HT1080 (cell line): ENCODE measurements at places on chromosomes 3 and 15. TPM values are rescaled to one million over a fixed set of nuclear protein-coding genes. Genes with fewer than 3 reads are reported as not detected.

The ARF4 gene
- 169 and 206 TPM in 2 replicates for total RNA-seq

The GREM1 gene
- not detected in 2 replicates for total RNA-seq

The DNASE1L3 gene
- not detected in 2 replicates for total RNA-seq

The GUCA1C gene
- not detected in 2 replicates for total RNA-seq

GRCh38 chr15:73273181-73274002 lies 95.4 kb downstream of the HCN4 start:
- peak; percentile 52 for DNase-seq

GRCh38 chr15:100175406-100176114 lies 166.2 kb downstream of the ADAMTS17 start:
- DNase-seq = no peak

GRCh38 chr3:126081618-126082361 lies 2.1 kb downstream of the SLC41A3 start:
- DNase-seq = peak; percentile 92

- no peak for DNase-seq
Measured at GRCh38 chr3:152339881-152340505, 71.3 kb downstream of the MBNL1 start.

DNA sequence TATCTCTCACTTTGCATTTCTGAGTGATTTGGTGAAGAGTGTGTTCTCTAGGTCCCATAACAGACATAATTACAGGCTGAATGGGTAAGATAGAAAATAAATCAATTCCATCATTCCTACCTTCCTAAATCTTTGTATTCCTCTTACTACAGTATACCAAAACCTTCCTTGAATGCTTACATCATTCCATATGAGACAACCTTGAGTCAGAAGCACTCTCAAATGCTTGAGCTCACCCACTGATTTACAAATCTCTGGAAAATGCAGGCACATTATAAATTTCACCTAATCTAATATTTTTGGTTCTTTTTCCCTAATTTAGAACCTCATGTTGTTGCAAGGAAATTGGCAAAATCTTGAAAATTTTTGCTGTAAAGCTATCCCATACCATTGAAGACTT lies 239.1 kb downstream of the CBLB start:
- DNase-seq = no peak

- DNase-seq = peak; percentile 87
Measured at GRCh38 chr3:151226088-151226563, 23.1 kb upstream of the GPR171 start.

GRCh38 chr3:134697830-134698689 lies 47.2 kb upstream of the KY start:
- DNase-seq = no peak

- no peak for DNase-seq
Measured at GRCh38 chr3:71726146-71726545, 944 bp upstream of the EIF4E3 start.

DNA sequence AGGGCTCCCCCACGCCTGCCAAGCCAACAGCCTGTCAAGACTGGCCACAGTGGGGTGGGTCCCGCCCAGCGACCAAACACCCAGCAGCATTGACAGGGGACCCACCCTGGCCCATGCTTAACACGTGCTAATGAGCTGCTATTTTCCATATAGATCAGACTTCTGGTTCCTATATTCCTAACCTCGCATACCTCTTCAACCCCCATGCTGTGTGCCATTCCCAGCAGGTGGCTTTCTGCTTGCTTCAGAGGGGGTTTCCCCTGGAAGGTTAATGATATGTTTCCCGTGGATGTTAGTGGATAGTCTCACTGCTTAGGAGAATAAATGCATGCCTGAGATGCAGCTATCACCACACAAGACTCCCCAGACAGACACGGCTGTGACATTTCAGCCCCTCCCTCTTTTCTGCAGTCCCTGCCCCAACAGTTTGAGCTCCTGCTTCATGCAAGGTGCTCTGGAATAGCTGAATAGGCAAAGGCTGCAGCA lies 37.9 kb upstream of the MGLL start:
- DNase-seq = no peak

- DNase-seq = no peak
Measured at GRCh38 chr15:38706956-38707355, 142.3 kb upstream of the RASGRP1 start.

- no peak for DNase-seq
Measured at GRCh38 chr3:108189440-108189839, 32.8 kb downstream of the IFT57 start.

GRCh38 chr3:78986416-78987101 lies 781.2 kb downstream of the ROBO1 start:
- no peak for DNase-seq
